Cerebellar nuclear complex (tissue), 1 donor: ENCODE measurements at places on chromosomes 6 and 20.
A peak's percentile ranks its signal among the peaks of the same experiment; 100 is the strongest.

DNA sequence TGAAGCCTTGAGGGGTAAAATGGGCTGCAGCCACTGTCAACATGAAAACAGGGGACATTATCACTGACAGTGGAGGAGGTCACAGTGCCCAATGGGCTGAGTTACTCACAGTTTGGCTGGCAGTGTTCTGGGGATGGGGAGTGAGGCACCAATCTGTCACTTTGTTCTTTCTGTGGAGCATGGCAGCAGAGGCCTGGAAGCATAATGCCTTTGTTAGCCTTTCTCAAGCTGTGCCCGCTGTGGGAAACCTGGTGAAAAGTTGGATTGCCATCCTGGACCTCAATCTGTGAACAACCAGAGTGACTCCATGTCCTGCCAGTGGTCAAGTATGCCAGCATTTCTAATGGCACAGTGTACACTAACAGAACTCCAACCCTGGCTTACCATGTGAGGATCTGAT lies 143.6 kb downstream of the OR2B2 start:
- DNase-seq: no peak

GRCh38 chr6:47151232-47151898 lies 109.2 kb upstream of the ADGRF1 start:
- DNase-seq: no peak

- no peak for DNase-seq
These were observed 37.9 kb upstream of the PRL start for GRCh38 chr6:22334778-22335177.

DNA sequence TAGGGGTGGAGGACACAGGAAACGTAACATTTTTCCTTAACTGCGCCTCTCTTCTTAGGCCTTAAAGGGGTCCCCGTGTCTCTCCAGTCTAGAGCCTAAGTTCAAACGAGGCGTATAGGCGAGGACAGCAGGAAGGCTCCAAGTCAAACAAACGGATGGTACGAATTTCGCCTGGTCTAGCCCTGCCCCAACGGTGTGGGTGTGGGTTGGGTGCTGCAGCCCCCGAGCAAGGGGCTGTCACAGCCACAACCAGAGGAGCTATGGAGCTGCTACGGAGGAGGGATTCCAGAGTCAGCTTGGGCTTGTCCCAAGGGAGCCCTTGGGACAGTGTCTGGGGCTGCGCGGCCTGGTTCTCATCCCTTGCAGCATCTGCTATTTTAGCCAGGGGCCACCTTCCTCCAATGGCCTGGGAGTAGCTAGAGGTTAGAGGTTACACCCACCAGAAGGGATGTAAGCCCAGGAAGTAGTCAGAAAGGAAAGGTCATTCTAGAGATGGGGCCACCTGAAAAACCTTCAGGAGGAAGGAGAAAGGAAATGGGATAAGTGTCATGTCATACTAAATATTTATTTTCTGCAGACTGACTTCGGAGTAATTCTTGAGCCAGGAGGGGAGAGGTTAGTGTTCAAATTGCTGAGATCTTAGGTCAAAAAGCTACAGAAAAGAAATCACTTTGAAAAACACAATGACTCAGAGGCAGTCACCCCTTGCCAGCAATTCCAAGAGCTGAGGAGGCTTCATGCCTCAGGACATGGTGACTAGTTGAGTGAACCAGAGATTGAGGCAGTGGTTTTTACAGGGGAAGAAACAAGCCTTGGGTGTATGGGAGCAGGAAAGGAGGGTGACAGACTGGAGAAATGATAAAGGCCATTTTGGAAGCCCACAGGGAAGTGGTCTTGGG lies 21.7 kb downstream of the VPS52 start:
- no peak for DNase-seq

GRCh38 chr6:30495993-30496392 lies 6.7 kb downstream of the HLA-E start:
- no peak for DNase-seq

DNA sequence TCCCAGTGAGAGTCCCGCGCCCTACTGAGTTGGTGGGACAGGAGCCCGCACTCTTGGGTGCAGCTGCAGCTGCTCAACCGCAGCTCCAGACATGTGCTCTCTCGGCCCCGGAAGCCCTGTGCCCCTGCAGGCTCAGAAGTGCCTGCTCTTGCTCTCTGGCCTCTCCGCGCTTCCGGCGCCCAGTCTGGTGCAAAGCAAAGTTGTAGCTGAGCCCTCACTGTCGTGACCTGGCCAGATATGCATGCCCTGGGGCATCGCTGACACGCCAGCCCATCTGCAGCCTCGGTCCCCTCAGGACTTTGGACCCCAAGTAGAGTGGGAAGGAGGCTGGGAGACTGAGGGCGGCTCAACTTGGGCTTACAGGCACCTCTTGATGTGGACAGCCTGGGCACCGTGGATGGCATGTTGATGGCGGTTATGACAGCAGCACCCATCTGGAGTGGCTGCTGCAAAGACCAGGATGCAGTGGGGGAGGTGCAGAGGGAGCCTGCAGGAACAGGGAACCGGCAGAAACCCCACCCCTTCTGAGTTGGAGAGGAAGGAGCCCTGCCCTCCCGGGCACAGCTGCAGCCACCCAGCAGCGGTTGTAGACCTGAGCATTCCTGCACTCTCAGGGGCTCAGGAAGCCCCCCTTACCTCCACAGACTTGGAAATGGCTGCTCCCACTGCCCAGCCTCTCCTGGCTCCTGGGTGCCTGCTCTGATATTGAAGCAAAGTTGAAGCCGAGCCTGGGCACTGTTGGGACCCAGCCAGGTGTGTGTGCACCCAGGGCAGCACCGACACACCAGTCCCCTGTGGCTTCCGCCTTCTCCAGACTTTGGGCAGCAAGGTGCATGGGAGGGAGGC lies 462.6 kb downstream of the TBC1D32 start:
- DNase-seq: no peak

- DNase-seq: no peak
These were observed 3.9 kb downstream of the SPEF1 start for GRCh38 chr20:3777381-3777715.

DNA sequence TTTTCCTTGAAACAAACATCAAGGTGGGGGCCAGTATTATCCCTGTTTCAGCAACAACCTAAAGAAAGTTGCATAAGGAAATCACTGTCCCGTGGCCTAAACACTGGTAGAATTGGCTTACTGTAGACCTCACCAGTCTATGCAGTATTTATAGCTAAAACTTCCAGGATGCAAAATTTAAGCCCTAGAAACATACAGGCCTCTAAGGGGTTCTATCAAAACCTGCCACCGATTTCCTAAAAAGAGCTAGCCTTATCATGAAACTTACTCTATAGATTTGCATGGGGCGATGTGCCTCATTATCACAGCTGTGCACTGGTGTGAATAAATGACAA lies 84.3 kb upstream of the FOXQ1 start:
- DNase-seq: no peak

- DNase-seq: no peak
These were observed 8.5 kb downstream of the ACSS1 start for GRCh38 chr20:25049261-25050060.

DNA sequence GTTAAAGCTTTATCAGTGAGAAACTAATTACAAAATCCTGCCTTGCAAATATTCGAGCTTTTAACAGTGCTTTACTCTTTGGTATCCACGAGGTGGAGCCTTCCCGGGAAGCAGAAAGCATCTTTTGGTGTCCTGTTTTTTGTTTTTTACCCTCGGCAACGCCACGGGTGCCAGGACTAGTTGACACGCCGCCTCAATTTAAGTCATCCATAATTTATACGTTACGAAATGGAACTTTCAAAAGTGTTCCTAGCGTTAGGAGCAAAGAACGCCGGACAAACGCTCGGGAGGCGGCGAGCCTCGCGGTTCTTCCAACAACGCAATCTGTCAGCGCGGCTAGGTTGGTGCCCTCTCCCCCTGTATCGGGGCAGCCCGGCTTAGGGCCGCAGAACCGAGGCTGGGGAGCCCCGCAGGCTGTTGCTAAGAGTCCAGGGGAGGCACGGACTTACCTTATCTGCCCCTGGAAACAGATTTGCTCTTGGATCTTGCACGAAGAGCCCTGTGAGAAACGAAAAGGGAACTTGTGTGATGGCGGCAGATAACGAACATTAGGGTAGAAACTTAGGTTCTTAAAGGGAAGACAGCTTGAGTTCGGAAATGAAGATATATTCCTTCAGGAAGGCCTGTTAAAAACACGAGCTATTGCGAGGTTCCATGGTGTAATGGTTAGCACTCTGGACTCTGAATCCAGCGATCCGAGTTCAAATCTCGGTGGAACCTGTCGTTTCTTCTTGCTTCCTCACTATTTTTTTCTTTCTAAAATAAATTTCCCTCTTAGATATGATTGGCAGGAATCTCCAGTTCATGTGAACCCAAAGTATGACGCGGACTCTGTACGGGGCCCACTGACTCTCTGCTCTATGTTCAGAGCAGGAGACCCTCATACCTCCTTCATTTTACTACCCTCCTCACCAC lies 46.2 kb upstream of the ZNF184 start:
- DNase-seq: peak; percentile 48

DNA sequence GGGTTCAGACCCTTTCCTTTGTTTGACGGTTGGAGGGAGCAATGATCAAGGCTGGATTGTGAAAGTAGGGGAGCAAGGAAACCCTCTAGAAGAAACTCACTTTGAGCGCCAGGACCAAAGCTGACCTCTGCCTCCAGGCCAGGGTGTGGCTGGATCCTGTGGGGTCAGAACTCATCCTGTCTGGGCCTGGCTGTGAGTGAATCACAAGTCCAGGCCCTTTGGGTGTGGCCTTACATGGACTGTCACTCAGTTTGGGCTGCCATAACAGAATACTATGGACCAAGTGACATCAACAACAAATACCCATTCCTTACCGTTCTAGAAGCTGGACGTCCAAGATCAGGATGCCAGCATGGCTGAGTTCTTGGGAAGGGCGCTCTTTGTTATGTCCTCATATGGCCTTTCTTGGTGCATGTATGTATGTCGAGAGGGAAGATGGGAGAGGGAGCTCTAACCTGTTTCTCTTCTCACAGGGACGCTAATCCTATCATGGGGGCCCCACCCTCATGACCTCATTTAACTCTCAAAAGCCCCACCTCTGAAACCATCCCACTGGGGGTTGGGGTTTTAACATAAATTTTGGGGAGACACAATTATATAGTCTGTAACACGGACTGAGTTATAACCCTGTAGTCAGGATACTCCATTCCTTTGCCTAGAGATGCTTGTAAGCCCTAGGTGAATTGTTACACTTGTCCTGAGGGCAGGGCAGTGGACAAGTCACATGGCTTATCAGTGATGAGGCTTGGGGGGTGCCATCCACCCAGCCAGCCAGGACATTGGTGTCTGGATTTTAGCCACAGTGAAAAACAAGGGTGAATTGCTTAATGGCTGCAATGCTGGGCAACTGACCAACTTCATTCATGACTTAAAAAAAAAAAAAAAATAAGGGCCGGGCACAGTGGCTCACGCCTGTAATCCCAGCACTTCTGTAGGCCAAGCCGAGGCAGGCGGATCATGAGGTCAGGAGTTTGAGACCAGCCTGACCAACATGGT lies 80.0 kb downstream of the TRMT11 start:
- no peak for DNase-seq
